Stimulated activated CD4-positive, alpha-beta T cell treated with anti-CD3 and anti-CD28 coated beads, Interleukin-2, amount 100 ng/mL, for 24 hours (primary cell): ENCODE measurements at places on chromosomes 7 and 10.

DNA sequence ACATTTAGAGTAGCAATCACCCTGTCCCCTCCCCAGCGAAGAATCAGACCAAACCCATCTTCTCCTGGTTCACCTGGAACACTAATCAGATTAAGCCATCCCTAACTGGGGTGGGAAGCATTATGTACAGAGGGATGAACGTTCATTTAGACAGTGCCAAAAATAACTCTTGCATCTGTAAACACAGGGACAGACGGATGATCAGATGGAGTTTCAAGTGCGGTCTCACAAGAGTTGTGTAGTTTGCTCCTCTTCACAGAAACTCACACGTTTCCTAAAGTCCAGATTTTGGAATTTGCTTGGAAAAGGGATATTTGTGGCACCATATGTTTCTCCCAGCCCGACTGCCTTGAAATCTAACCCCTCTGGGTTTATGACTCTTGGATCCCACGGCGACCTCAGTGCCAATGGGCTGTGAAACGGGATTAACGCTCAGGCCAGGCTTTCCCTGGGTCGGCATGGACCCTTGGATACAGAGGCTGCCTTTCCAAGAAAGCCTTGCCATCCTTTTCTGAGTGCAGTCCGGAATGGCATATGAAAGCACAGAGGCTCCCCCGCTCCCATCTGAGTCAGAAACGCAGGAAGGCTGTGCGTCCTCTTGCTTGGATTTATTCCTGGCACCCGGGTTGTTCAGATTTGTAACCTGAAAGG, 293.2 kb upstream of the HABP2 start:
- DNase-seq, result no peak

GRCh38 chr7:26850193-26850651, 14.2 kb downstream of the SKAP2 start:
- no peak for DNase-seq

DNA sequence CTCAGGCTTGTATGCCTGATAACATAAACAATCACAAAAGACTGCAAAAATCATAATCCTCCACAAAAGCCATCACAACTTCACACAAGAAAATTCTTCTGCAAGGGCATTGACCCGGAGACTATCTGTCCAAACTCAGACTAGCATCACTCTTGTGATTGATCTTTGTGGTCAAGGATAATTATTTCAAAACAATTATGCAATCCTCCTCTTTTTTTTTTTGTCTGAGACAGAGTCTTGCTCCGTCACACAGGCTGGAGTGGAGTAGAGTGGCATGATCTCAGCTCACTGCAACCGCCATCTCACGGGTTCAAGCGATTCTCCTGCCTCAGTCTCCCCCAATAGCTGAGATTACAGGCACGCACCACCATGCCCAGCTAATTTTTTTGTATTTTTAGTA, 22.2 kb downstream of the CDNF start:
- no peak for DNase-seq

DNA sequence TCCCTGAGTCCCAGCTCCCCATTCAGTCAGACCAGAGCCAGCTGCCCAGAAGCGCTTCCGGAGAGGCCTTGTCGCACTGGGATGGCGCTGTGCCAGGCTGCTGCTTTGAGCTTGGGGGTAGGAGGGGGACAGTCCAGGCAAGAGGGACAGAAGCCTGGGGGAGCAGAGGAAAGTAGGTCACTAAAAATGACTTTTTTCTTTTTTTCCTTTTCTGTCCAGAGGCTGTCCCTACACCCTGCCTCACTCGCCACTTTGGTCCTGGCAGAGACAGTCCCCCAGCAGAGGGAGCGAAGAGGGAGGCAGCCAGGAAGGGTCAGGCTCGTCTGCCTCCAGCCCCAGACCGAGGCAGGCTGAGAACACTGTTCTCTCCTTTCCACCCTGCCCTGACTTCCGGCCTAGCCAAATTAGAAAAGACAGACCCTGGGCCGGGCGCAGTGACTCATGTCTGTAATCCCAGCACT, 15.8 kb upstream of the TRIM8 start:
- DNase-seq, result no peak

GRCh38 chr7:44162179-44162578, 21.0 kb upstream of the MYL7 start:
- DNase-seq, result no peak

GRCh38 chr7:44703921-44704320, 44.7 kb upstream of the ZMIZ2 start:
- DNase-seq, result no peak

GRCh38 chr7:108627476-108628051, 57.9 kb downstream of the DNAJB9 start:
- DNase-seq, result no peak

- DNase-seq, result no peak
Observed at GRCh38 chr10:28592953-28593352, 60.0 kb downstream of the WAC start.

- DNase-seq, result peak; percentile 70
Observed at GRCh38 chr10:70925377-70926225, 37.2 kb upstream of the PCBD1 start.

DNA sequence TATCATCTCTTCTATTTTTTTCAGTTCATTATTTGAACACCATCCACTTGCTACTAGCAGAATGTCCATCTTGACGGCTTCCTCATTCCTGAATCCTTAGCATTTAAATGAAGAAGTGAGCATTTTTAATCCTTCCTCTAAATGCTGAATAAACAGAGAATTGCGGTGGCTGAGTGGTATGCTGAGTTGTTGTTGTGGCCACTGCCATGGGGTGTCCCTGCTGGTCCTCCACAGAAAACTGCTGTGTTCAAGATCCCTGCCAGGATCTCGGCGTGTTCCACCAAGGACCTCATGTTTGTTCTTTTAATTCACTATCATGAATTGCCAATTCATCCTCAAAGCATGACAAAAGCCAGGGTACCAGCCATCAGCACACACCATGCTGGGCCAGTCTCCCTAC, 48.9 kb upstream of the HABP2 start:
- DNase-seq, result no peak

GRCh38 chr7:3120513-3120912, 76.8 kb upstream of the CARD11 start:
- DNase-seq, result no peak

DNA sequence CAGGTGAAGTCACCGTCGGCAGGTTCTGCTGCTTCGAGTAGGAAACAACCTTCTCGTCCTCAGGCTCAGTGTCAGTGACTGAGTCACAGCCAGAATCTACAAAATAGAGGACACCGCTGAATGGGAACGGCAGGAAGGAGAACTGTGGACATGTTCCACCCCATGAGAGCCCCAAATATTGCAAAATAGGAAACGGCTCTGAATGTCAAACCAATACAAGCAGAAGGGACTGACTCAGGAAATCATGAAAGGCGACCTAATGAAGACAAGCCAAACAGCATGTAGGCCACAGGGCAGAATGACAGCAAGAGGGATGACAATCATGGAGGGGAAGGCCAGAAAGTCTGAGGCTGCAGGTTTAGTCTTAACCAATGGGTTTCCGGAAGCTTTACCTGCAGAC, 63.5 kb downstream of the PIK3AP1 start:
- no peak for DNase-seq

GRCh38 chr7:139748941-139749340, 28.9 kb downstream of the HIPK2 start:
- no peak for DNase-seq

DNA sequence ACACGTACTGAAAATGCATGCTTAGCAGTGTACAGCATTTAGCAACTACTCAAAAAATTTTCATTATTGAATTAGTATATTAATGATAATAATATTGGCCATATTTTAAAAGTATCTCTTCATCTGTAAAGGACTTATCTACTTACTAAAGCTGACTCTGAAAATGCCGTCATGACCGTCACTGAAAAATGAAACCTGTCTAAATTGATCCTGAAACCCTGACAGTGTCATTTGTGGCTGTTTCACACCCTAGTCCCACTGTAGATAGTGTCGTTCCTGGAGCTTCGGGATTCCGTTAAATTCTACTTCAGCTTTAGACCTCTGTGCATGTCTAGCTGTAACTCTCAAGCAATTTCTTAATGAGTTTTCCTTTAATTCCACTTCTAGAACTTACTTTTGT, 35.8 kb upstream of the EZH2 start:
- DNase-seq, result no peak

DNA sequence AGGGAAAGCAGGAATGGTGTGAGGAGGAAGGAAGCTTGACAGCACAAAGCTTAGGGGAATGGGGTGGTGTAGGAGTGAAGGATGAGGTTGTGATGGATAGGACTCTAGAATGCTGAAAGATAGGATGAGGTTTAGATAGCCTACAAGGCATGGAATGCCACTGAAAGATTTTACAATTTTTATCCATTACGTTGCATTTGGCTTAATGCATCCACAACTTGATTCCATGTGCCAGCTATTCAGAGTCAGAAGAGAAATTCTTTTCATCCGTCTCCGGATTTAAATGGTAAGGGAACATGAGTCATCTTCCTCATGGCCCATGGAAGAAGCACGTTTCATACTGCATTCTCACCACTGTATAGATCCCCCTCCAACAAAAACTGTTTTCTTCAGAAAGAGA, 212.4 kb upstream of the BMPER start:
- DNase-seq, result no peak

- no peak for DNase-seq
Observed at GRCh38 chr7:145797507-145797906, 319.1 kb upstream of the CNTNAP2 start.

DNA sequence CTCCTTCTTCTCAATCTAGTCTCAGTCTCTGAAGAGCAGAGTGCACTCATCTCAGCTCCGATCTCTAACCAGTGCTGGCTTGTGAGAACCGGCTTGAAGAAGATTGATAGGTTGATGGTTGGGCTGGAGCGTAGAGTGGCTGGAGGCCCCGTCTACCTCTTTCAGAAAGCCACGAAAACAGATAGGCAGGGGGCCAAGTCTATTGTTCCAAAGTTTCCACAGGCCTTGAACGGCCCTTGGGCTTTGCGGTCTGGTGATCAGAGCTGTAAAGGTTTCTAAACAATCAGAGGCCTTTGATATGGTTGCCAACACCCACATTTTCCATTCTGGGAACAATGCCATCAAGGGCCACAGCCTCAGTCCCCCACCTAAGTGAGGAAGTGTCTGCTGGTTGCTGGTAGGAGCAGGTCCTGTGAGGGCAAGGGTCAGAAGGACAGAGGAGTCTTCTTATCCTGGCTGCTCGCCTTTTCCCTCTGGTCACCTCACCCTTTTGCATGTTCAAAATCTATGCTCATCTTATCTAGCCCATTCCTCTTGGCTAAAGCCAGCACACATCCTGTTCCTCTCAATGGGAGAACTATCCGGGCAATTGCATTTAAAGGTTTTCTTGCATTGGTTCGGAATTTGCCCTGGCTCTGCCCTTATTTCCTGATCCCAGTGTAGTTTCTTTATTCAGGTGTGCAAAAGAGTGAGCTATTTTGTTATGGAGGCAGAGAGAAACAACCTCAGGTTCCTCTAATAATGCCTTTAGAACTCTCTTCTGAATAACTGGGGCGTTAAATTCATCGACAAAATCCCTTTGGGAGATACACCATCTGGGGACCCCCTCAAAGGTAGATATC, 70.3 kb upstream of the KMT2E start:
- peak; percentile 72 for DNase-seq

DNA sequence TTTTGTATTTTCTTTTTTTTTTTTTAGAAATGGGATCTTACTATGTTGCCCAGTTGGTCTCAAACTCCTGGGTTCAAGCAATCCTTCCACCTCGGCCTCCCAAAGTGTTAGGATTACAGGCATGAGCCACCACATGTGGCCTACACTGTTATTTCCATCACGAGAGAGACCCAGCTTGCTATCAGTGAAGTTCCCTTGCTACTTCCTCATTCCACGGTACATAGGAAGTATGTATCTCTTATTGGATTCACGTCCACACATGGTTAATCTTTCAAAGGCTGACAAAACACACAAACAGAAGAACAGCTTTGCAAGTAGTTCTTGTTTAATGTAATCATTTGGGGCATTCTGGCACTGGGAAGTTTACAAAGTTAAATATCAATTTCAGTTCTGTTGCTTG, 50.9 kb downstream of the DCLRE1A start:
- DNase-seq, result no peak

DNA sequence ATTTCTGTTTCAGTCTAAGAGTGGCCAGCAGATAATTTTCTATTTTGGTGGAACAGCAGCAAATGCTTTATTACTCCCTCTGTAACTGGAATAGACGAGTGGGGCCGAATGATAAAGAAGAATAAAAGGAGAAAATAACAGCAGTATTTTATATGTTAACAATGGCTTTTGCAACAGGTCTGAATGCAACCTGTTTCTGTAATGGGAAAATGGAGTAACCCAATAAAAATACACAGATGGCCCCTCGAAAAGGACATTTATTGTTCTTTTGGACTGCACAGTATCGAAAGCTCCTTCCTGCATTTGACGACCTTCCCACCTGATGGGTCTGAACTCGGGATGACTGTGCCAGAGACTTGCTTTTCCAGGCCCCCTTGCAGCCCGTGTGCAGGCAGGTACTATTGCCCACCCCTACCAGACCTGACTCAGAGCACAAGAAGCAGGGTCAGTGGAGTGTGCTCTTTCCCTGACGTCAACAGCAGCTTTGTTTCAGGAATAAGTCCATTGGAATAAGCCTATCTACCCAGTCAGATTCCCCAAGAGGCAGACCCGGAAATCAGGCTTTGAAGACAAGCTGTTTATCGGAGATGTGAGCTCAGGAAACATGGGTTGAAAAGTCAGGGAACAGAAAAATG, 306.5 kb upstream of the NEBL start:
- no peak for DNase-seq

DNA sequence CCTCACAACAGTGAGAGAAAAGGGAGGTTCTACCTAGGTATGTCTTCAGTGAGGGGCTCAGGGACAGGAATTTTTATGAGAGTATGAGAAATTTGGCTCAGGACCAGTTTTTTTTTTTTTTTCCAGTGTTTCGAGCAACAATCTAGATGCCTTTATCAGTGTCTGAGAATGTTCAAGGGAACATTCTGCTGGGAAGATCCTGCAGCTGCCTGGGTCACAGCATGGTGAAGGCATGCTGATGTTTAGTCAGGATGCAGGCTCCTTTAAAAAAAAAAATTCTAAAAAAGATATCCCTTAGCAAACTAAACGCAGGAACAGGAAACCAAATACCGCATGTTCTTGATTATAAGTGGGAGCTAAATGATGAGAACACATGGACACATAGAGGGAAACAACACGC, 31.0 kb downstream of the SBDS start:
- DNase-seq, result no peak

DNA sequence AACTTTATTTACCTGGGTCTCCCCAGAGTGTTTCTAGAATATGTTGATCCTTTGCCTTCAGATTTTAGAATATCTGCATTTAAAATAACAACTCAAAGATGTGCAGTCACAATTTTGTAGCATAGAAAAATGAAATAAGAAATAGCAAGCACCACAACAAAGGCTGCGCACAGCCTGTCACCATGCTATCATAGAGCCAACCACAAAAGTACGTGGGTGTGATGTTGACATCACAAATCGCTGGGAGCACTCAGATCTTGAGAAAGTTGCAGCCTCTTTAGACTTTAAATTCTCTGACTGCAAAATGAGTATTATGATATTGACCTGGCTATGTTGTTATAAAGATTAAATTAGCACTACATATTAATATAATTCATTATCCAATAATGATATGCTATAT, 177.9 kb downstream of the TNS3 start:
- peak; percentile 9 for DNase-seq

GRCh38 chr7:43363035-43363791, 219.7 kb upstream of the STK17A start:
- no peak for DNase-seq
